ENCODE measurements at places on chromosomes 11 and 22. TPM values are rescaled to one million over a fixed set of nuclear protein-coding genes. Genes with fewer than 3 reads are reported as not detected.

DNA sequence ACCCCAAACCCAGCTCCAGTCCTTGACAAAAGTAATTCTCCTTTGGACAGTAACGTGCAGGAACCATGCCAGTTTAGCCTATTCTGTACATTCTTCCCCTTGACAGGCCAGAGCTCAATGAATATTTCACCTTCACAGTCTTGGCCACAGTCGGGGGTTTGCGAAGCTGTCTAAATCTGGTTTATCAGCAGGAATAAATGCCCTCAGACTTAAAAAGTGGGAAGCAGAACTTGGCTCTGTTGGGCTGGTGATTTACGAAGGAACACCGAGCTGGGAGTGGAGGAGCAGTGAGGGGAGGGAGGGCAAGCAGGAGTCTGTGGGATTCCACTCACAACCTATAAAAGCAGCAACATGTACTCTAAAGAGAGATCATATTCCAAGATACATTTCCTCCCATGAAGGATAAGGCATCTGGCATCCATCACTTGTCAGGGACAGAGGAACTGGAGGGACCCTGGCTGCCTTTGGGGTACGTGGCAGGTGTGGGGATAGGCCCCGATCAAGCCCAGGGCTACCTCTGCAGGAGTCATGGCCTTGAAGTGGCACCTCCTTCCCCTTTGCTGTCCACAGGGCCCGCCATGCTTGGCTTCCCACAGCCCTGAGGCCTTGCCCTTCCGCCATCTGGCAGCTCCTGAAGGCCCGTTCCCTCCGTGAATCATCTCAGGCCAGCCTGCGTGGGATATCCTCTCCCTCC, 154.3 kb downstream of the ADAMTS15 start:
- H3K27ac ChIP-seq = no peak overlapping the region
- no peak overlapping the region for H3K4me3 ChIP-seq
- no peak for DNase-seq
- peaks cover 16% of the 10 kb centered on the region for H3K4me1 ChIP-seq

DNA sequence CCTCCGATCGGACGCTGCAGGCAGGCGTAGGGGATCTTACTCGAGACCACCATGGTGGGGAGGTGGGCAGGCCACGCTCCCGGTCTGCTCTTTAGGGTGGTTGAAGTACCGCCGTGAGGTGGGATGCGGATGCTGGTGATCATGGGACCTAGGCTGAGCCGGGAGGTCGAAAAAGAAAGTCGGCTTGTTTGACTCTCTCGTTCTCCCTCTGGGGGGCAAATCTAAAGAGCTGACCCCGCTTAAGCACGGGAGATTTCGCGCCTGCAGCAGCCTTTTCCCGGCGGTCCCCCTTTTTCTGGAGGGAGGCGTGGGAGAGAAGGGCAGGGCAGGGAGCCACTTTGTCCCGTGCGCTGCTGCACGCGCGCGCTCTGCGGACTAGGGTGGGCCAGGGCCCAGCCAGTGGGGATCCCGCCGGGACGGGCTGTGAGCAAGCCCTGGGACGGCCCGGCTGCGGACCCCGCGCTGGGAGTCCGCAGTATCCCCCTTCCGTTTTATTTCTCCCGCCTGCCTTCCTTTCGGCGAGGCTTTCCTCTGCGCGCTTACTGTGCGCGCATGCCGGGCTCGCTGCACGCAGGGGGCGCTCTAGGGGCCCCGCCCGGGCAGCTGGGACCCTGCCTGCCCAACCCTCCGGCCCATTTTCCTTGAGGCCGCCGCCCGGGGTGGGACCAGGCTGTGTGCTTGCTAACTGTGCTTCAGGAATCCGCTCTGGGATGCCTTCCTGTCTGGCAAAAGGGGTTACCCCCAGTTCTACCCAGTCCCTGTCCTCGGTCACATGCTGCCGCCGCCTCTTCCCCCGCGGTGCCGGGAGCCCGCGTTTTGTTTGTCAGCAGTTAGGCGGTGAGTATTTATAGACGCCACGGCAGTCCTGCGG, 81.0 kb downstream of the PRR5L start:
- H3K4me1 ChIP-seq = peaks cover 12% of the 10 kb centered on the region
- H3K27me3 ChIP-seq = no peaks in the 10 kb centered on the region
- DNase-seq = peak; percentile 48
- H3K36me3 ChIP-seq = peaks cover 11% of the 10 kb centered on the region

DNA sequence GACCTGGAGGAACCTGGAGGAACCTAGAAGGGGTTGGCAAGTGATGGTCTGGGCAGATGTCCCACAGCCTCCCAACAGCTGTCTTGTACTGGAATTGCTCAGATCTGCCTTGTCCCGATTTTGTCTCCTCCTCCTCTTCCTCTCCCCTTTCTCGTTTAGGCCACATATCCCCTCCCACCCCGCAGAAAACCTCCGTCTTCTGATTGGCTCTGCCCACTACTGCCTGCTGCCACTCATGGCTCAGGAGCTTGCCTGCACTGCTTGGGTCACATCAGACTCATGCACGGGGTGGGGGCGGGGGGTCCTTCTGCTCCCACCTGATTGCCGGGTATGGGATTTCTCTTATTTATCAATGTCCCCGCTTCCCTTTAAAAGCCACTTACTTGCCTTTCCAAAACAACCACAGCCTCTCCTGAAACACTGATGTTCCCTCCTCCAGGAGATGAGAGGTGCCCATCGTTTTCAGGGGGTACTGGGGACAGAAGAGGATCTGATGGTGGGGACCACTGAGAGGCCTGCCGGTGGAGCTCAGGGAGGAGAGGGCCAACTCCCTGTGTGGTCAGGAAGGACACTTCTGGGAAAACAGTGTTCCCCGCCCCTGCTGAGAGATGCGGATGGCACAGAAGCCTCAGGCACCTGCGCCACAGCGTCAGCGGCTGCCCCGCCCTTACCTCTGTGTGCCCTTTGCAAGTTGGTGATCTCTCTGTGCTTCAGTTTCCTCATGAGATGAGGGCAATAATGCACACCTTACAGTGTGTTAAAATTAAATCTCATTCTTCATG, 14.7 kb downstream of the TOM1 start:
- DNase-seq = no peak
- H3K4me3 ChIP-seq = no peak overlapping the region
- peaks cover 38% of the 10 kb centered on the region for H3K4me1 ChIP-seq
- no peaks in the 10 kb centered on the region for H3K27me3 ChIP-seq
- peak overlapping the region; percentile 89 for H3K27ac ChIP-seq
- H3K36me3 ChIP-seq = peaks cover 4% of the 10 kb centered on the region

CYTH4 gene
- total RNA-seq = not detected

ISX gene
- not detected for total RNA-seq
